Natural killer cell (primary cell): ENCODE measurements at places on chromosomes 2 and 18. TPM values are rescaled to one million over a fixed set of nuclear protein-coding genes. Genes with fewer than 3 reads are reported as not detected.

GRCh38 chr2:67851956-67852824 is 210.6 kb downstream of the C1D start:
- DNase-seq = no peak

- no peak for DNase-seq
Measured at GRCh38 chr2:238476258-238476657, 49.5 kb downstream of the ASB1 start.

GRCh38 chr2:197760293-197760657 is 24.8 kb downstream of the BOLL start:
- no peak for DNase-seq

DNA sequence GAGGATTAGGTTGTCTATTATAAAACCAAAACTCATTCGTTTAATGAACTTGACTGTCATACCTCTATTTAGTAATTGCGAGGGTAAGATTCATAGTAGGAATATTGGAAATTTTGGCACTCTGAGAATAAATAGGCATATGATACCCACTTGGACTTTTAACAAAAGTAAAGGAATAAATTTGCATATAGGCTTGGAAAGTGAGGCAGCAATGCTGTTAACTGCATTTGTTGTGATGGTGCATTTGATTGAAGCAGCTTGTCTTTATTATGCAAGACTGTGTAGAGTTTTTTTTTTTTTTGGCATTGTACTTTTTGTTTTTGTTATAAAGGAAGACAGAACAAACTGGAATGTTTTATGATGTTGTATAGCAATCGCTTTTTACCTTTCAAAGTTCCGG is 18.9 kb downstream of the ITGB1BP1 start:
- no peak for DNase-seq

STARD6 gene
- total RNA-seq = not detected

GRCh38 chr18:69138088-69138487 is 262.6 kb upstream of the DOK6 start:
- no peak for DNase-seq

- DNase-seq = no peak
Measured at GRCh38 chr2:55056024-55056521, 5.8 kb upstream of the RTN4 start.

DNA sequence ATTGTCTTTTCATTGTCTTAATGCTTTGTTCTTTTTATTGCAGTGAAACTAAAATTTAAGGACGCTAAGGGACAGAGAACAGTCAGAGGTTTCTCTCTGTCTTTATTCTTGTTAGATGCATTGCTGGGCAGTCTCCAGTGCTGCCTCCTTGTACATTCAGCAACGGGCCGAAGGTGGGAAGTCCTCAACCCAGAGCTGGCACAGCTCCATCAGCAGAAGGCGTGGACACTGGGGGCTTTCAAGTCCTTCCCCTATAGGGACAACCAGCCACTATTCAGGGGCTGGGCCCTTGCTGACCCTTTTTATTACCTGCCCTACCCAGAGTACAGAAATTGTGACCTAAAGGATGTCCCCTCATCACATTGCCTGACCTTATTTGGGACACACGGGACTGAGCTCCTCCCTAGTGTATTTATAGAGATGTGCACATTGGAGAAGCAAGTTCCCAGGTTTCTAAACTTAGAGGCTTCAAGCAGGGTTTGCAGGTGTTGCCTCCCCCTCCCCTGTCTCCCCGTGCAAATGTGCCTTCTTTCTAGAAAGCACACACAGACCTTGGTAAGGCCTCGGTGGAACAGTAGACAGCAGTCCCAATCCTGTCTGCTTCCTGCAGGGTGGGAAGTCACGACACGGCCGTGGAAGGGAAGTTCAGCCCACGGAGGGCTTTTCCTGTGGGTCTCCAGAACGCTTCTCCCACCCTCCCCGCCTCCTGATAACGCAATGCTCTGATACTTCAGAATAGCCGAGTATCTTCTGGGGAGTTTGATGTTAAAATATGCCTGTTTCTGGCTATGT is 68.2 kb downstream of the ZCCHC2 start:
- DNase-seq = no peak

DNA sequence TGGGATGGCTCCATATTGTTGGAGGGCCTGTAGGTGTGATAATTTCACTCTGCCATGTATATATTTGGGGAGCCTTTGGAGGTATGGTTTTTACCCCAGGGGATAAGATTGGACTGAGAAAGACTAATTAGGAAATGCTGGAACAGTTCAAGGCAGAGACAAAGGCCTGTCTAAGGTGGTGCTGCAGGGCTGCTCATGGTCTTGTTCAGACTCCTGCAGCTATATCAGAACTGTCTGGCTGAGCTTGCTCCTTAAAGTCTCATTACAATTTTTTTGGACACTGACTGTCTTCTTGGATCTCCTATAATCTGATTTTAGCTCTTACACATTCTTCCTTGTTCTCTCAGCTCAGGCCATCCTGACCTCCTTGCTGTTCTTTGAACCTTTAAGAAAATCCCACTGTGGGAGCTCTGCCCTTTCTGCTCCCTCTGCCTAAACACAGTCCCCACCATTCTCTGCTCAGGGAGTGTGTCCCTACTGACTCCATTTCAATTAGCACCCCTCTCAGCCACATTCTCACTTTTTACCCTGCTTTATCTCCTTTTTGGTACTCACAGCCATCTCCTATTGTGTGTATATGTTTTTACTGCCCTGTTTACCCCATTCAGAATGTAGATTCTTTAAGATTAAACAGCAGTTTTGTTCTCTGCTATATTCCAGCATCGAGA is 468.7 kb upstream of the FANCL start:
- DNase-seq = no peak

- no peak for DNase-seq
Measured at GRCh38 chr18:76686737-76687231, 135.6 kb upstream of the ZNF236 start.

- no peak for DNase-seq
Measured at GRCh38 chr2:154466226-154466625, 232.3 kb upstream of the KCNJ3 start.

CPLX4 gene
- not detected for total RNA-seq

GRCh38 chr2:110785439-110785838 is 53.1 kb downstream of the ACOXL start:
- no peak for DNase-seq

DNA sequence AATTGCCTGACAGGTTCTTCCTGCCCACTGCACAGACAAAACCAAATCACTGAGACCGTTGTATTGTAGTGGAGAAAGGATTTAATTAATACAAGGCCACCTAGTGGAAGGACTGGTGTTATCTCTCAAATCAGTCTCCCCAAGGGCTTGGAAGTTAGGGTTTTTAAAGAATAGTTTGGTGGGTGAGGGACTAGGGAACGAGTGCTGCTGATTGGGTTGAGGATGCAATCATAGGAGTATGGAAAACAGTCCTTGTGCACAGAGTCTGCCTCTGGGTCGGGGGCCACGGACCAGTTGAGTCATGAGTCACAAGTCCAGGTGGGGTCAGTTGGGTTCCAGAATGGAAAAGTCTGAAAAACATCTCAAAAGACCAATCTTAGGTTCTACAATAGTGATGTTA is 89.1 kb downstream of the B3GNT2 start:
- no peak for DNase-seq

DNA sequence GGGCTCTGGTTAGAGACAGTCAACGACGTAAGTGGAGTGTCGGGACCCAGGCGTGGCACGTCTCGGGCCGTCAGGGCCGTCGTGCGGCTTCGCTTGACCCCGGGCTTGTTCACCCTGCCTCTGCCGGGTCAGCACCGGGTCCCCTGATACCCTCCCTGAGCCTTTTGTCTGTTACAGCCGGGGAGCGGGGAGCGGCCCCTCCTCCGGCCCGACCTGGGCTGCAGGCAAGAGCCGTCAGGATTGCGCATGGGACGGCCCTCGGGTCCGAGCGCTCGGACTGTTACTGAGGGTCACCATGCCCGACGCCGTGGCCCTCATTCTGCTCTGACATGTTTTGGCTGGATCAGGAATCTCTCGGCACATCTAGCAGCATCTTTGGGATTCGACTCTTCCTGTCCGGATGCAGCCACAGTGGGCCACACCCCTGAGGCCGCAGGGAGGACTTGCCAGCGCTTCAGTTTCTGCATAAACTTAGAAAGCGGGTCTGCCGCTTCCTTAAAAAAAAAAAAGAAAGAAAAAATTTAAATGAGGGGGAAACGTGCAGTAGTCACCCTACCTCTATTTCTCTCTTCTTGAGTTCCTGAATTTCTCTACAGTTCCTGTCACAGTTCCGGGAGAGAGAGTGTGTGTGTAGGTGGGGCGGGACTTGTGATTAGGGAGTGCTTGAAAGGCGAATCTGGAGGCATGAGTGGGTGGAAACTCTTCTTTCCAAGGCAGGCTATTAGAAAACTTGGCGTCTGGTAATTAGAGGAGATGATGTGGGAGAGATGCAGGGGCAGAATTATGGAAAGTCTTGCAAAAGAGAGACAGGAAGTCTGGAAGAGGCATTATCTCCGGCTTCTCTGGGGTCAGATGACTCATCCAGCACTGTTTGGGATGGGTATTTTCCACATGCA is 909 bp downstream of the TMEM87B start:
- DNase-seq = peak; percentile 57

CD8B2 gene
- total RNA-seq = 0.36 TPM

DNA sequence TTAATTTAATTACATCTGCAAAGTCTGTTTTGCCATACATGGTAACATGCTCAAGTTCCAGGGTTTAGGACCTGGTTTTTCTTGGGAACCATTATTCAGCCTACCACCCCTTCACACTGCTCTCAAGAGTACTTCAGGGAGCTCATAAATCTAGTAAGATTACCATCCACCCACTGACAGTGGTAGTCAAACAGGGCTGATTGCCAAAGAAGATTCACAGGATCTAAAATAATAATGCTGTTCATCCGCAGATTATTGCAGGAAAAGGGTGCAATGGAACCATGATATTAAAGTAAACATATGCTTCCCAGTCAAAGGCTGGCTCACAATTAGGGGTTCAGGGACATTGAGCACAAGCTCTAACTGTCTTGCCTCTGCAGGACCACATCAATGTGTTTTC is 148.0 kb upstream of the CYRIA start:
- DNase-seq = no peak
